T-helper 17 cell (primary cell): ENCODE measurements at places on chromosomes 1 and 21. TPM values are rescaled to one million over a fixed set of nuclear protein-coding genes. Genes with fewer than 3 reads are reported as not detected.

GRCh38 chr1:43622901-43623780 is 26.8 kb upstream of the KDM4A start:
- DNase-seq = no peak

DNA sequence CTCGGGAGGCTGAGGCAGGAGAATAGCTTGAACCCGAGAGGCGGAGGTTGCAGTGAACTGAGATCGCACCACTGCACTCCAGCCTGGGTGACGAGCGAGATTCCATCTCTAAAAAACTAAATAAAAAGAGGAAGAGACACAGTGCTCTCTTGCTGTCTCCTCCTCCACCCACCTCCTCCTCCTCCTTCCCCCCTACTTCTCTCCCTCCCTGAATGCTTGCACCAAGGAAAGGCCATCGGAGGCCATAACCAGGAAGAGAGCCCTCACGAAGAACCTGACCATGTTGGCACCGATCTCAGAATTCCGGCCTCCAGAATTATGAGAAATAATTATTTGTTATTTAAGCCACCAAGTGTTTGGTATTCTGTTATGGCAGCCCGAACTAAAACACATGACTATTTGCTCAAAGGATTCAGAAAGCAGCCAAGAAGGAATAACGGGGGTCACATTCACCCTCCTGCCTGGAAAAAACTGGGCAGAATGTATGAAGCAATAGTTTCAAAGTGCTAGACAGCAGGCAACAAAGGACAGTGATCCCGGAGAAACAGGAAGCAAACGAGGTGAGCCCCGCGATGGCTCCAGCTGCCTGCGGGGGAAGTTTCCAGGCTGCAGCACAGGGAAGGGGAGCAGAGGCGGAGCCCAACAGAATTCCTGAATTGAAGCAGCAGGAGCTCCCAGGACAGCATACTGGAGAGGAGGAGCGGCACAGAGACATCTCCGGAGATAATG is 35.8 kb downstream of the LDLRAD1 start:
- DNase-seq = no peak

GRCh38 chr1:48740621-48741020 is 36.1 kb downstream of the BEND5 start:
- DNase-seq = no peak

DNA sequence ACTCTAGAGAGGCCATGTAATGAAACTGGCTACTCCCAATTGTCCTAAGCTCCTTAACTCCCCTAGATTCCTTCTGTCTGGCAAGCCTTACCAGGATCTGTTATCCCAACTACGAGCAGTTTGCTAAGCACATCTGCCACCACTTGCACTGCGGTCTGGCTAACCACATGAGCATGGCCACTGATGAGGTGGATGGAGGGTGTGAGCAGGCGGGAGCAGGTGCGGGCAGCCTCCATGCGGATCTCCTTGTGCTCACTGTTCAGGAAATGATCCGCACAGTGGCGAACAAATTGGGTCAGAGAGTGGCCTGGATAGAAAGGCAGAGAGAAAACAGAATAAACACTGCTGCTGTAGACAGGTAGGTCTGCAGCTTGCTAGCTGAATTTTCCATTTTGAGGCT is 24.0 kb downstream of the MTOR start:
- DNase-seq = no peak

GRCh38 chr1:17880449-17880848 is 125.3 kb downstream of the ACTL8 start:
- DNase-seq = no peak

GRCh38 chr1:104780470-104781078 is 1030.9 kb downstream of the AMY1C start:
- no peak for DNase-seq

DNA sequence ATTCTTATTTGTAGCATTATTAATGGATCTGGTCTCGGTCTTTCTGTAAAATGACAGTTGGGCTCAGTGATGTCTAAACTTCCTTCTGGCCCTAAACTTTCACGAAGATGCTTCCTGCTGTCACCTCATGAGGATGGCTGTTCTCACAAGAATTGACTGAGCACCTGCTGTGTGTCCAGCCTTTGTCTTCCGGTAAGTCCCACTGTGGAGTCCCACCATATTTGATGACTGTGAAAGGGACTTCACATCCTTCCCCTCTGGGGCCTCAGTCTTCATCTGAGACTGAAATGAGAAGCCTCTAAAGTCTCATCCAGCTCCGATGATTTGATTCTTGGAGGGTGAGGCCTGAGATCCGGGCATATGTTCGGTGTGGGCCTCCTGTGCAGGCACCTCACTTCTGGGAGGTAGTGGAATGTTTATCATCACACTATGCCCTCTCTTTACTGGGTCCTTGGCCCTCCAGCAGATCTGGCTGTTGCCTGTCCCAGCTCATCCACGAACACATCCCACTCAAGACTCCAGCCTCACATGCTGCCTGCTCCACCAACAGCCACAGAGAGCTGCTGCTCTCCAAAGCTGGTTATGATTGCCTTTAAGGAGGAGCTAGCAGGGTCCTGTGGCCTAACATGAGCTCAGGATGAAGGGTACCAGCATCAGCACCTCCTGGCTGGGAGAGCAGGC is 95.8 kb downstream of the KCNN3 start:
- no peak for DNase-seq

GRCh38 chr1:203511513-203511912 is 17.6 kb downstream of the OPTC start:
- DNase-seq = no peak

DNA sequence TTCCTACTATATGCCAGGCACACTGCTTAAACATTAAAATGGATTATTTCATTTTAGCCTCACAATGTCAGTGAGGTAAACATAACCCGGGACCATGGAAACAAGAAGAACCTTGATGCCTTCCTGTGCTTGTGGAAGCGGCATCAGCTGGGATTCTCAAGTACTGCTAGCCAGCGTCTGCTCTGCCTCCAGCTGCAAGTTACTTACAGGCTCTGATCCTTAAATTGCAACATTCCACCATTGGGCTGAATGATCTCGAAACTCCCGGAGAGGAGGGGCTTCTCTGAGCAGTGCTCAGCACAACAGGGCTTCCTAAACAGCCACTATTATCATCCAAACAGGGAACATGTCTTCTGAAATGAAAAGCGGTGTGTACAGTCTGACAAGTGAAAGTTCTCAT is 6.7 kb upstream of the MAN1C1 start:
- no peak for DNase-seq

DNA sequence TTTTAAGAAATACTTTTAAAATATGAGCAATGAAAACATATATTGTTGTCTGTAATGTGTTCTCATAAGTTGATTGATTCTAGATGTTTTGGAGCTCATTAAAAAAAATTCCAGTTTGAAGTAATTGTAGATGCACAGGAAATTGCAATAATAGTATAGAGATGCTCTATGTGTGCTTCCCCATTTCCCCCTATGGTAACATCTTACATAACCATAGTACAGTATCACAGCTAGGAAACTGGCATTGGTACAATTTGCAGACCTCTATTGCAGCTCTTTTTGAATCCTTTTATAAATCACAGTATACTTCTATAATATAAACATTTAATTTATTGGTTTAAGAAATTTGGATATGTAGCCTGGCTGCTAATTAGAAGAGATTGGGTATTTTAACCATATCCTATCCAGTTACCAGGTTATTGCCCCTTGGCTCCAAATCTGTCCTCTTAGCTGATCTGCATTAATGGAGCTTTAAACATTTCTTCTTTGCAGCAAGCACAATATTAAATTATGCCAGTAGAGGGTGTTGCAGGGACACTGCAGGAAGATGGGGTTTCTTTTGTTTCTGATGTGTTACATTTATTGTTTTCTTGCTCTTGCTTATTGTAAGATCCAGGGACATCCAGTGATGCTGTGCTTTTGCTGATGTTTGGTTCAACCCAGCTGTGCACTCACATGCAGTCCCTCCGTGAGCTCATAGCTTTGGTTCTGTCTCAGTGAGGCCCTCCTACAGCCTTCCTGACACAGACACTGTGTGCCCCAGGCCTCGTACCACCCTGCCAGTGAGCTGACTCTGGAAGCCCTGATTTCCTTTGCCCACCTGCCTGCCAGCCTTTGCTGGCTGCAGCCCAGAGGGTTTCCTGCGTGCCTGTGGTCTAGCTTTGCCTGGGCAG is 103.3 kb downstream of the RABGAP1L start:
- no peak for DNase-seq

GRCh38 chr1:193348769-193349535 is 162.5 kb upstream of the B3GALT2 start:
- DNase-seq = no peak

DNA sequence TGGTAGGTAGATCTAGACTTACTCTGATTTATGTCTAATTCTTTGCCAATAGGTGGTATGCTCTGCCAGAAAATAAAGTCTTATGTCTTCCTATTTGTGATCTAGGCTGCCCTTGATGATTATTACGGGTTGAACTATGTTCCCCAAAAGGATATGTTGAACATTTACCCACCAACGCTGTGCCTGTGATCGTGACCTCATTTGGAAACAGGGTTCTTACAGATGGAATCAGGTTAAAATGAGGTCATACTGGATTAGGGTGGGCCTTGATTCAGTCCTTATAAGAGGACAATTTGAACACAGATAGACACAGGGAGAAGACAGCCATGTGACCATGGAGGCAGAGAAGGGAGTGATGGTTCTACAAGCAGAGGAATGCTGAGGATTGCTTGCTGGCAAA is 95.1 kb upstream of the BCAR3 start:
- no peak for DNase-seq

GRCh38 chr21:29055080-29055479 is 18.4 kb downstream of the CCT8 start:
- DNase-seq = no peak

DNA sequence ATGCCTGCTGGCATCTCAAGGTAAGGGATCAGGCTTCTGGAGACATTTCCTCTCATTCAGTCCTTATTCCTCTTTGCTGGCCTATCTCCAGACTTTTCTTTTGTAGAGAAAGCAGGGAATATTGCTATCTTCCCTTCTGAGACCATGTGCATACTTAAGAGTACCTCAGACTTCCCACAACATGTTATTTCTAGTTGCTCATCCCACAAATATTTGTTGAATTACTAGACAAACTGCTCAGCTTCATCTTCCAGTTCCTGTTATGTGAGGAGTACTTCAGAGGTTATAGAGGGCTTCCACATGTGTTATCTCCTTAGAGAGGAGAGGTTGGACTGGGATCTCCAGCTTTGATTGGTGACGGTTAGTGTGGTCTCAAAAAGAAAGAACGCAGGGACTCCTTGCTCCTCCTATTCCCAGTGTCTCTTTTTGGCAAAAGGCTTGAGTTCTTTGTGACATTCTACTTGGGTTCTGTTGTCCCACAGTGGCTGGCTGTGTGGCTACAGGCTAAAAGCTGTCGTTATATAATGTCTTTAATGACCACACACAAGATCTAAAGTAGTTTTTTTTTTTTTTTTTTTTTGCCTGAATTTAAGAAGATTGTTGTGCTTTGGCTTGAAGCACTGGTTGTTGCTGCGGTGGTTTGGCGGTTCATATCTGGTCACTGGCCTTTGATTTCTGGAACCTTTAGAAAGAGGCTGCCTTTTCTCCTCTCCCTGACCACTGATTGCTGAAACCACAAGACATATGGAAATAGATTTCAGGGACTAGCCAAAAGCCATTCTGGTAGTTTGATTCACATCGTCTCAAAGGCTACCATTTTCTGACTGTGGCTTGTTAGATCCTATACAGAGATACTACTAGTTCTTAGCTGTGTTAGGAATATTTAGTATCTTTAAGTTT is 78.7 kb downstream of the FGGY start:
- DNase-seq = no peak

- DNase-seq = no peak
Observed at GRCh38 chr1:189429610-189430009, 1048.1 kb downstream of the BRINP3 start.

GRCh38 chr1:98839840-98840239 is 164.8 kb downstream of the PLPPR5 start:
- no peak for DNase-seq

DNA sequence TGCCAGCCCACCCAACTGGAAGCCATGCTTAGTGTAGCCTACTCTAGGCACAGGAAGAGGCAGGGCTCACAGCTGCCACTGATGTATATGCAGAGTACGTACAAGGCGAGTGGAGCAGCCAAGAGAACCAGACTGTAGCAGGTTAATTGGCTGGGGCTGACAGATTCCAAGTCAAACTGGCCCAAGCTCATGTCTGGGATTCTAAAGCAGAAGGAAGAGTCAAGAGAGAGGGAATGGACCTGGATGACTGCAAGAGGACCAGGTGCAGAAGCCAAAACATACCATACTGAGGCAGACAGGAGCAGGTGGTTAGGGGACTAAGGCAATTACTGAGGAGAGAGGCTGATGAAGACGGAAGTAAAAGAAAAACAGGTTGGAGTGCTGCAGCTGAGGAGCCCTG is 51.3 kb upstream of the LRRN2 start:
- no peak for DNase-seq

DNA sequence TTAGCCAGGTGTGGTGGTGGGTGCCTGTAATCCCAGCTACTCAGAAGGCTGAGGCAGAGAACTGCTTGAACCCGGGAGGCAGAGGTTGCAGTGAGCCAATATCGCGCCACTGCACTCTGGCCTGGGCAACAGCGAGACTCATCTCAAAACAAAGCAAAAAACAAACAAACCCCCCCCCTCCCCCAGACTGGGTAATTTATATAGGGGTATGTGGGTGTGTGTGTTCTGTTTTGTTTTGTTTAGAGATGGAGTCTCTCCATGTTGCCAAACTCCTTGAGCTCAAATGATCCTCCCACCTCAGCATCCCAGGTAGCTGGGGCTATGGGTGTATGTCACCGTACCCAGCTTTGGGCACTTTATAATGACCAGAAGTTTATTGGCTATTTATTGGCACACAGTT is 73.6 kb downstream of the SLC27A3 start:
- no peak for DNase-seq

- no peak for DNase-seq
Observed at GRCh38 chr1:45654540-45655280, 30.9 kb upstream of the CCDC17 start.

GRCh38 chr1:191577213-191577612 is 581.0 kb upstream of the RGS18 start:
- no peak for DNase-seq

DNA sequence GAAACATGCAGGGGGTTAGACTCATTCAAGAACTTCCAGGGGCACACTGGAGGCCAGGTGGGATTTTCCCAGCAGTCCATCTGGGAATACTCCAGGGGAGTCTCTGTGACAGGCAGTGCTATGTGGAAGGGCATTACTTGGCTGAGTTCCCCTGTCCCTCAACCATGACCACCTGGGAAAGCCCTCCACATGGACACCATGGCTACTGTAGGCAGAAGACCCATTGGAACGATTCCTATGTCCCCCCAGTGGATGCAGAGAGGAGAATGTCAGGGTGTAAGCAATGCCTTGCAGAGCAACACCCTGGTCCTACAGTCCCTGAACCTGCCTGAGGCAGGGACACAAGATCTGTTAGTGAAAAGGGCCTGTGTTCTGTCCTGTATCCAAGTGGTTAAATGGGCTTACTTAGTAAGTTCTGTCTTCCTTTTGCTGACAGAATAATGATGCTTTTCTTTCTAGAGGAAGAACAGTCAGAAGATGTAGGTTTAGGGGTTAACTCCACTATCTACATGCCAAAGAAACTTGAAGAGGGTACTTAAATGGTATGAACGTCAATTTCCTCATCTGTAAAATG is 13.4 kb downstream of the SLAMF1 start:
- no peak for DNase-seq

GRCh38 chr1:239233626-239234025 is 152.7 kb upstream of the CHRM3 start:
- no peak for DNase-seq

Gene C1orf116
- 2.7 TPM for total RNA-seq

Gene BRDT
- total RNA-seq = 0.68 TPM

Gene S100A7
- not detected for total RNA-seq

Gene PALMD
- not detected for total RNA-seq

Gene TCHHL1
- not detected for total RNA-seq

Gene RASSF5
- total RNA-seq = 188 TPM

Gene GJA8
- total RNA-seq = not detected

Gene NEGR1
- 0.08 TPM for total RNA-seq

Gene CAMK1G
- total RNA-seq = not detected

Gene ABCG1
- total RNA-seq = 75.0 TPM

Gene SPATA45
- total RNA-seq = not detected

Gene SPOCD1
- 7.5 TPM for total RNA-seq
